ENCODE measurements at places on chromosomes 5 and 9.

DNA sequence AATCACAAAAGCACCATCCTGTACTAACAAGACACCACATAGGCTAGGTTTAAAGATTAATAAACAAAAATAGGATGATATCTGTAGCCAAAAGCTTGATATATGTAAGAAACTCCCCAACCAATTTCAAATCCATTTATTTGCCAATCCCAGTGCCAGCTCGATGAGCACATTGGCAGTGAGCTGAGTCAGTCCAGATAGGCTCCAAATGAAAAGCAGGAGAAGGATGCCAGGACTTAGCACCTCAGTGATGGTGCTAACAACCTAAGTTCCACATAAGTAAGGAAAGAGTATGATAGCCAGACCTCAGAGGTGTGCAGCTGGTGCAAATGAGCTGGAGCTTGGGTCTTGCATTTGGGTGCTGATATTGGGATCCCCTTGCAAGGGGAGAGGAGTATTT lies 158.1 kb downstream of the SIL1 start:
- no peak for DNase-seq

DNA sequence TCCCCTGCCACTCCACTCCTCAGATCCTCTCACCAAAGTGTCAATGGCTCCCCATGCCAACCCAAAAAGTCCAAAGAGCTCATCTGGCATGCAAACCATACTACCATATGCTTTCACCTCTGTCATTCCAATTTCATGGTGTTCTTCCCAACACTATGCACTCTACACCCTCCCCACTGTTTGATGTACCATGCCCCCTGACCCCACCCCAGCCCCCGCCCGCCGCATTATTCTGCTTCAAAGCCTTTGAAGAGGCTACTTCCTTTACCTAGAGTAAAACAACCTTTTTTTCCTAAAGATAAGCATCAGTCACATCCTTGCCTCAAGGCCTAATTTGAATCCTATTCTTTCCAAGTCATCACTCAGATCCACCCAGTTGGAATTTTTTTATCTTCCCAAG lies 226.3 kb downstream of the DEPDC1B start:
- DNase-seq = no peak

- no peak for DNase-seq
Observed at GRCh38 chr5:38925154-38925925, 79.5 kb downstream of the OSMR start.

- no peak for DNase-seq
Observed at GRCh38 chr5:150461231-150461630, 11.7 kb upstream of the RPS14 start.

- no peak for DNase-seq
Observed at GRCh38 chr5:63025679-63026078, 447.1 kb downstream of the LRRC70 start.
